Hypothalamus (tissue), 51 donors: ENCODE measurements at places on chromosomes 7 and 10.

GRCh38 chr10:2118201-2118600 lies 380.9 kb upstream of the ADARB2 start:
- no peak for DNase-seq

DNA sequence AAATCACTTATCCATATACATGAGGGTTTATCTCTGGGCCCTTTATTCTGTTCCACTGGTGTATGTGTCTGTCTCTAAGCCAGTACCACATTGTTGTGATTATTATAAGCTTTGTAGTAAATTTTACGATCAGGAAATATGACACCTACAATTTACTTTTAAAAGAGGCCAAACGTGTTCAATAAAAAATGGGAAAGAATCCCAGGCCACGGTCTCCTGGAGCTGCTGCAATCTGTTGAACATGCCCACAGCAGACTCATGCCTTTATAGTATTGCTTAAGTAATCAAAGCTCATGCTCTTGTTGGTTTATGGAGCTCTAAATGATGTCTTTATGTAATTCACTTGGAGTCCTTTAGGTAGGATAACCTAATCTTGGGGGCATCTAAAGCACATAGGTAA lies 273.0 kb downstream of the ZMYND11 start:
- DNase-seq = no peak

DNA sequence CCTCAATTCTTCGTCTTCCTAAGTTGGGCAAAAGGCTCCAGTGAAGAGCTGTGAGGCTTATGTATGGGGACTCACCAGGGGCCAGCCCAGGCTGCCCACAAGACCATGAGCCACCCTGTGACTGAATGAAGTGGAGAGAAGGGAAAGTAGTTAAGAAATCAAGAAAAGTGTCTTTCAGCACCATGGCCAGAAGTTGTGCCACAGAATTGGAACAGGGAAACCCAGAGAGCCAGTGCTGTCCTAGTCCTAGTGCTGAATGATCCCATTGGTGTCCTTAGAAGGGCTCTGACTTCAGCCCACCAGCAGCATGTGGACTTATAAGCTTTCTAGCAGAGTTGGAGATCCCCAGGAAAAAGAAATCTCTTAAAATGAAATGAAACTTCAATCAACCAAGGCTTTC lies 37.0 kb upstream of the CCSER2 start:
- no peak for DNase-seq

DNA sequence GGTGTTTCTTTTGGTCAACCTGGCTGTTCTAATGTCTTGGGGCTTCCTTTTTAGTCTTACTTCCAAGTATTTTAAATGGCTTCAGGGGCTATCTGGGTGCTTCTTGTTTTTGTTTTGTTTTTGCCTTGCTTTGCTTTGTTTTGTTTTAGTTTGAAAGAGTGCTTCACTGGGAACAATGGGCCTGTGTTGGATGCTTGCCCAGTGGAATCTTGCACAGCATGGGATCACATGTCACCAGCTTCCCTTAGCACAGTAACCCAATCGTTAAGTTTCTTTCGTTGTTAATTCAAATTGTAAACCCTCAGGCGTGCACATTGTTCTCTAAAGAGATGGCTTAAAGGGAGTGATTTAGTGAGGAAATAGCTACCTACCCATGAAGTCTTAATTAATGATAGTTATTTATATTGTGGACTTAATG lies 8.9 kb downstream of the COL17A1 start:
- no peak for DNase-seq

- DNase-seq = no peak
Measured at GRCh38 chr7:105268511-105269392, 120.0 kb downstream of the SRPK2 start.

DNA sequence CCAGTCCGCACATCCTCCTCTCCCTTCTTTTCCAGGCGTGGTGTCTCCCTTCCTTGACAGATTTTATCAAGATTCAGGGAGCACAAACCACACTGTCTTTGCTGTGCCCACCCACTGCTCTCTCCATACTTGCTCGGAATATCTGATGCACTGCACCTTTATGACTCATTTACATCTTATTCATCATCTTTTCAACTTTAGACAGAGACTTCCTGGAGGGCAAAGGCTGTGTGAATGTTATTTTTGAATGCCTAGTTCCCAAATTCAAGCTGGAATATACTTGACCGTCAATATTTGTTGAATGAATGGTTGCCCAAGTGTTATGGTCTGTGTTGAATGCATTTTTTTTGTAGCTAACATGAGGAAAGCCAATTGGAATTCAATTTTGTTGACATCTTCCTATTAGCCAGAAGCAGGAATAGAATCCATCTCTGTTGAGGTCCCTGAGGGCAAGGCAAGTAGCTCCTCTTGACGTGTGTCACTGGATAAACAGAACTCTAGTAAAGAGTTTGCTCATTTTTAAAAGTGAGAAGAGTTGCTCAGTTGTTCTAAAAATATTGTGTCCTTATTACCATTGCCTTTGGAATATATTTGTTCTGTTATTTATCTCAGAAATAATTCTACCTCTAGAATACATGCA lies 95.0 kb downstream of the KLF6 start:
- DNase-seq = no peak

- peak; percentile 79 for DNase-seq
Measured at GRCh38 chr10:43648398-43649184, at the start of gene ZNF32. Gene ZNF32, minus strand, starts transcription at chr10:43648881. Its CDS starts 2,748 bp downstream, at chr10:43646133.

- DNase-seq = no peak
Measured at GRCh38 chr7:127119517-127119916, 133.2 kb downstream of the GRM8 start.

GRCh38 chr7:7207876-7208275 lies 25.5 kb downstream of the C1GALT1 start:
- no peak for DNase-seq

GRCh38 chr10:71968553-71969474 lies 4.6 kb downstream of the CHST3 start:
- DNase-seq = no peak

GRCh38 chr10:61978965-61979364 lies 77.5 kb downstream of the ARID5B start:
- DNase-seq = no peak

GRCh38 chr10:44939691-44940401 lies 19.8 kb upstream of the RASSF4 start:
- no peak for DNase-seq

GRCh38 chr7:1200045-1200444 lies 32.6 kb upstream of the UNCX start:
- DNase-seq = no peak

GRCh38 chr7:149195180-149196150 lies at the start of gene ZNF282:
Gene ZNF282, plus strand, starts transcription at chr7:149195546. Its CDS starts 44 bp downstream, at chr7:149195590.
- peak; percentile 79 for DNase-seq

DNA sequence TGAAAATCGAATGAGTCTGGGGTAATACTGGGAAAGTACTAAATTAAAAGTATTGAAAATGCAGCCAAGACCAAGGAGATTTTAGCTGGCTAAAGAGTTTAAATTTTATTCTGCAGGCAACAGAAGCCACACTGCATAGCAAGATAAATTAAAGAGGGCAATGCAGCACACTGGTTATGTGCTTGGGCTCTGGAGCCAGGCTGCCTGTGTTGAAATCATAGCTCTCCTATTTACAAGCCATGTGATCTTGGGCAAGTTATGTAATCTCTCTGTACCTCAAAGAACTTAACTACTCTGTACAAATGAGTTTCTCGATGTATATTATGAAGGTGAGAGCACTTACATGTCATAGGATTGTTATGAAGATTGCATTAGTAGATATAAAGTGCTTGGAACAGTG lies 9.9 kb downstream of the SLC25A13 start:
- DNase-seq = no peak

- no peak for DNase-seq
Measured at GRCh38 chr7:2882111-2882510, 38.0 kb upstream of the GNA12 start.

DNA sequence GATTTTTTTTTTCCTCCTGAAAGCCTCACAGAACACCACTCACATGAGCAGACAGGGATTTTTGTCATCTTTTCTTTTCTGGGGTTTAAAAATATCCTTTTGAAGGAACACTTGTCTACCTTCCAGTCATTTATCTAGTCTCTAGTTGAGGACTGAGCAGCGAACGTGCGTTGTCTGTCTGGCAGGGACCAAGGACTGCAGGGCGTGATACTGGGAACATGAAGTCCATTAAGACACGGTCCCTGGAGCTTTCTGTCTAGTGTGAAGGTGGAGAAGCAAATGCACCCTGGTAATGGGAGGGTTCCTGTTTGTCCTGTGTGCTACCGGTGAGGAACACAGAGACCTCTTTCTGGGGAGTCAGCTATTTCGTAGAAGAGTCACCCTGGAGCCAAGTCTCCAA lies 207.4 kb downstream of the TMEM178B start:
- no peak for DNase-seq

- no peak for DNase-seq
Measured at GRCh38 chr10:90276894-90277475, 575.6 kb downstream of the KIF20B start.

- no peak for DNase-seq
Measured at GRCh38 chr7:73423519-73424488, 9.8 kb upstream of the FZD9 start.

DNA sequence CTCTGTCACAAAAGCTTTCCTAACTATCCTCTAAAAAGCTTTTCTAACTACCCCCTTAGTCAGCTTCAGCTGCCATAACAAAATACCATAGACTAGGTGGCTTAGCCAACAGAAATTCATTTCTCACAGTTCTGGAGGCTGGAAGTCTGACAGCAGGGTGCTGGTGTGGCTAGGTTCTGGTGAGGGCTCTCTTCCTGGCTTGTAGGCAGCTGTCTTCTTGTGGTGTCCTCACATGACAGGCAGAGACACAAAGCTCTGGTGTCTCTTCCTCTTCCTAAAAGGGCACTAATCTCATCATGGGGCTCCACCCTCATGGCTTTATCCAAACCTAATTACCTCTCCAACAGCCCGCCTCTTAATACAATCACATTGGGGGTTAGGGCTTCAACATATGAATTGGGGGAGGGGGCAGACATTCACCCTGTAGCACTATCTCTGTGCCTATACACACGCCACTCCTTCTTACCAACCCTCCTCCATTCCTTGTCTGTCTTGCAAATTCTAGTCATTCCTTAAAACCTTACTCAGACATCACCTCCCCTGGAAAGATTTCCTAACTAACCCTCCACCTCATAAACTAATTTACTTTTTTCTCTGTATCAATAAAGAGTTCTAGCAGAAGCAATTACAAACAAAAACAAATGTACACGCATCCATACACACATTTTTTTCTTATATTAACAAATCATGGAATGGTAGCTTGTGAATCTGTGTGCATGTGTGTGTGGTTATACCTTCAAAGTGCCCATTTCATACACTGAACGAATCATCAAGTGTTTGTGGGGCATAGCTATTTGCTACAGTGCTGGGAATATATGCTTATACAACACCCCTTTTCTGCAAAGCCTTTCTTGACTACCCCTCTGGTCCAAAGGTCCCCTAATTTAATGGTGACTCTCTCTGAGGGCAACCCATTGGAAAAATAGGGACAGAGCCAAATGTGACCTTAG lies 26.4 kb downstream of the RHOBTB1 start:
- no peak for DNase-seq

- DNase-seq = no peak
Measured at GRCh38 chr7:119665796-119666195, 607.2 kb upstream of the KCND2 start.

DNA sequence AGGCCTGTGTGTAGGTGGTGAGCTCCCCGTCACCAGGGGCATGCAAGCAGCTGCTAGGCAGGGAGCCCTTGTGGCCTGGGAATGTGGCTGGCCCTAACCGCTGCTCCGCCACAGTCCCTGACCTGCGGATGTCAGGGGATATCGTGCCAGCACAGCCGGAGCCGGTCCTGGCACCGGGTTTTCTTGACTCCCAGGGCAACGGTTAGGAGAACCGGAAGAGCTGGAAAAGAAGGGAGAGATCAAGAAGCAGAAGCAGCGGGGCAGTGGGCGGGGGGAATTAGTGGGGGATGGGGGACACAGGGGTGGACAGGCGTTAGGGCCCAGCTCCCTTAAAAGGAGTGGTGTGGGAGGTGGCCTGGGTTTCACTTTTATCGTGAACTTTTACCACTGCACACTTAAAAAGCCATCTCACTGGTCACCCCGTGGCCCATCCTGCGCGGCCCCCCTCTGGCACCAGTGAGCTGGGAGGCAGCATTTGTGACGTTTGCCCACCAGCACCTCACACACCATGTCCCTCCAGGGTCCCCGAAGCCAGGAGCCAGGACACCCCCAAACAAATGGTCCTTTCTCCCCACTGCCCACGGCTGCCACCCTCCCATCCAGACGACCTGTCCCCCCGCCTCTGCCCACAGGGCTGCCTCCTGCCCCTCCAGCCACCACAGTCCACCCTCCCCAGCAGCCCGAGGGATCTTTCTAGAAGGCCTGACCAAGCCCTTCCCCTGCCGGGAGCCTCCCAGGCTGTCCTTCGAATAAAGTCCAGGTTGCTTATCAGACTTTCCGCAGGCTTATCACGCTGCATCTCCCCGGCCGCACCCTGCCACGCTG lies 1.8 kb upstream of the MICALL2 start:
- no peak for DNase-seq

DNA sequence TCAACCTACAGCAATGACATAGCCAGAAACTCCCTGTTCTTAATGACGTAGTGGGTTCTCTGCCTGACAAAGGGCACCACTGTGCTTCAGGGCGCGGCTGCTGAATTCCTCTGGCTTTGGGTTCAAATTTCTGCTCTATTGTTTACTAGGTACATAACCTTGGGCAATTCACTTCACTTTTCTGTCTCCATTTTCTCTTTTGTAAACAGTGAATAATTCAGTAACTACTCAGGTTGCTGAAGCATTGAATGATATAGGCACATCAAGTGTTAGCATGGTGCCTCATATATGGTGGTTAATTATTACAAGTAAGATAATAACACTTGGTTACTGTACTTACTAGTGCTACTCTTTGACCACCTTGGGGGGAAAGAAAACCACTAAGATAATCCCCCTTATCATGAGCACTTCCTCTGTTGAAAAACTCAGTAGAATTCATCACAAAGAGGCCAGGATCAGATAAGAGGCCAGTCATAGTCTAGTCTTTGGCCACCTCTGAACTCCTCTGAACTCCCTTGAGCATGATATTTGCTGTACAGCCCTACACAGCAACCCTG lies 92.0 kb upstream of the AHR start:
- no peak for DNase-seq
